ENCODE measurements at places on chromosomes 5 and 9. TPM values are rescaled to one million over a fixed set of nuclear protein-coding genes. Genes with fewer than 3 reads are reported as not detected.

Gene INSYN2B
- 1.5 TPM for total RNA-seq

GRCh38 chr5:11390291-11390767 lies 513.9 kb downstream of the CTNND2 start:
- H3K36me3 ChIP-seq: no peaks in the 10 kb centered on the region
- H3K4me3 ChIP-seq: no peak overlapping the region
- H3K4me1 ChIP-seq: peaks cover 16% of the 10 kb centered on the region
- DNase-seq: peak; percentile 88
- H3K27ac ChIP-seq: no peak overlapping the region
- peaks cover 43% of the 10 kb centered on the region for H3K27me3 ChIP-seq

GRCh38 chr5:149518620-149519019 lies 32.6 kb downstream of the CSNK1A1 start:
- DNase-seq: no peak
- H3K4me3 ChIP-seq: no peak overlapping the region
- H3K27me3 ChIP-seq: no peaks in the 10 kb centered on the region
- peaks cover 33% of the 10 kb centered on the region for H3K4me1 ChIP-seq
- no peak overlapping the region for H3K27ac ChIP-seq

DNA sequence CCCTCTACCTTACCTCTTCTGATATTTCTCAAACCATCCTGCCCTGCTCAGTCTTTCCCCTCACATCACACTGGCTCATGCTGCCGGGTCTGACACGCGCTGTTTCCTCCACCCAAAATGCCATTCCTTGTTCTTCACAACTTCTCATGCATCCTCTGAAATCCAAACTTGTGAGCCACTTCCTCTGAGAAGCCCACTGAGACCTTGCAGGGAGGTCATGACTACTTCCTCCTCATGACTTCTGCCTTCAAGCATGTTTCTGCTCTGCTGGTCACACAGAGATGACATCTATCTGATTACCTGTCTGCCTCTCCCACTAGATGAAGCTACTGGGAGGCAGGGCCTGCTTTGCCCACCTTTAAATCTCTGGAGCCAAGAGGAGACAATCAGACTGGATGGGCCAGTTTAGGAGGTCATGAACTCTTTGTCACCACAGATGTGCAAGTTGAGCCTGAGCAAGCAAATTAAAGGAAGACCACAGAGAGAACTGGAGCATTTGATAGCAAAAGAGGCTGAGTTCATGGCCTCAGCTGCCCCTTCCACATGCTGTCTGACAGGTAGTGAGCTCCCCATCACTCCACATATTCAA lies 119.8 kb upstream of the TBC1D2 start:
- DNase-seq: peak; percentile 29
- H3K27ac ChIP-seq: no peak overlapping the region
- H3K4me3 ChIP-seq: no peak overlapping the region
- no peaks in the 10 kb centered on the region for H3K36me3 ChIP-seq
- peaks cover 8% of the 10 kb centered on the region for H3K4me1 ChIP-seq

Gene GABRB2
- not detected for total RNA-seq

Gene IQGAP2
- not detected for total RNA-seq

Gene PCDHA12
- 8.2 TPM for total RNA-seq

DNA sequence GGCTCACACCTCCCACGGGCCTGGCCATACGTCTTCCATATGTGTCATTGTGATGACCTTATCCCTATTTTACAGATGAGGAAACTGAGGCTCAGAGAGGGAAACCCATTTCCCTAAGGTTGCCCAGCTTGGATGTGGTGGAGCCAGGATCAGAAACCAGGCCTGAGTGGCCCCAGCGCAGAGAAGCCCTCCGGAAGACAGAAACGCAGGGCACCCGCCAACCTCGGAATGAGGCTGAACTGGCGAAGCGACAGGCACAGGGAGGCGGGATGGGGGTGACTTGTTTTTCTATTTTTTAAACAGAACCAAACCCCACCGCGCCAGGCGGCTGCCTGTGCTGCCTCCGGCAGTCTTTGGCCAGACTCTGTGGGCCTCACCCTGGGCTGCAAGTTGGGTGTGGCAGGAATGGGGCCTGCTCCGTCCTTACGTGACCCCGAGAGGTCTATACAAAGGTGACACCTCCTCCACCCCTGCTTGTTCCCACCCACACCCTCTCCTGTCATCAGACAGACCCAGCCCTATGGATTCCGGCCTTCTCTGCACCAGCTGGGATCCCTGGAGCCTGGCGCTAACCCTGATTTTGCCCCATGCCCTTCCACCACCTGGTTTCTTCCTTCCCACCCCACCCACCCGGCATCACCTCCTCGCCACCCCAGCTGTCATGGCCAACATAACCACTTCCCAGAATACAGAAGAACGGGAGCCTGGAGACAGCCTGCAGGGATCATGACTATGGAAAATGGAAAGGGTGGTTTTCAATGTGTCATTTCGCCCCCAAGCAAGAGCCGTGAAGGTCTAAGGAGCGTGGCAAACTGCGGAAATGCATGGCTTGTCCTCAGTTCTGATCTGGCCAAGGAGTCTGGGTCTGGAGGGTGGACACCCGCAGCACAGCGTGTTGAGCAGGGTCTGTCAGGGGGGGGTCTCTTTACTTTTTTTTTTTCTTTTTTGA lies 23.6 kb downstream of the PLPP7 start:
- no peak overlapping the region for H3K27ac ChIP-seq
- no peak for DNase-seq
- no peaks in the 10 kb centered on the region for H3K27me3 ChIP-seq
- no peaks in the 10 kb centered on the region for H3K36me3 ChIP-seq
- H3K4me1 ChIP-seq: no peaks in the 10 kb centered on the region

Gene DCAF10
- 11.8 TPM for total RNA-seq

Gene ZNF879
- total RNA-seq: not detected

GRCh38 chr9:137943655-137944054 lies 66.1 kb downstream of the CACNA1B start:
- H3K27ac ChIP-seq: no peak overlapping the region
- no peaks in the 10 kb centered on the region for H3K27me3 ChIP-seq
- no peak for DNase-seq
- no peak overlapping the region for H3K4me3 ChIP-seq

- DNase-seq: no peak
- H3K4me1 ChIP-seq: no peaks in the 10 kb centered on the region
- H3K27me3 ChIP-seq: no peaks in the 10 kb centered on the region
Observed at GRCh38 chr9:83382421-83382820, 155.8 kb downstream of the FRMD3 start.

- peak; percentile 57 for DNase-seq
- H3K4me3 ChIP-seq: no peak overlapping the region
- no peaks in the 10 kb centered on the region for H3K4me1 ChIP-seq
- H3K27me3 ChIP-seq: no peaks in the 10 kb centered on the region
Observed at GRCh38 chr9:97954550-97954989, 16.6 kb upstream of the HEMGN start.

GRCh38 chr5:124730381-124730780 lies 16.1 kb downstream of the ZNF608 start:
- no peaks in the 10 kb centered on the region for H3K36me3 ChIP-seq
- no peak overlapping the region for H3K27ac ChIP-seq
- no peak overlapping the region for H3K4me3 ChIP-seq
- no peaks in the 10 kb centered on the region for H3K27me3 ChIP-seq

Gene GDNF
- not detected for total RNA-seq

DNA sequence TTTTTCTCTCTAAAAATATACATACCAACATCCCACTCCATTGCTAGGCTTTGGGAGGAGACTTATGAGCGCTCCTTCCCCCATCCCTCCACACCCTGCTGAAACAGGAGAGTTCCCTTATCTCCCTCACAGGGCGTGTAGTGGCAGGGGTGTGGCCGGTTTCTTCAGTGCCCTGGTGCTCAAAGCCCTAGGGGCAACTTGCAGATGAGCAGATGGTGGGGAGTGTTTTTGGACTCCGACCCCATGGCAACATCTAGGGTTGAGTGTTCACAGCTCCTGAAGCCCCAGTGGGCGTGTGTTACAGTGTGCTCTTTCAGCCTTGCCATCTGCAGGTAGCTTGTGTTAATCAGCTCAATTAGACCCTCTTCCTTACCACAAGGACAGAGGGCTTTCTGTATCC lies 409.5 kb downstream of the MAT2B start:
- no peaks in the 10 kb centered on the region for H3K4me1 ChIP-seq
- no peak overlapping the region for H3K4me3 ChIP-seq
- H3K36me3 ChIP-seq: no peaks in the 10 kb centered on the region
- no peak overlapping the region for H3K27ac ChIP-seq
- no peak for DNase-seq
- no peaks in the 10 kb centered on the region for H3K27me3 ChIP-seq

DNA sequence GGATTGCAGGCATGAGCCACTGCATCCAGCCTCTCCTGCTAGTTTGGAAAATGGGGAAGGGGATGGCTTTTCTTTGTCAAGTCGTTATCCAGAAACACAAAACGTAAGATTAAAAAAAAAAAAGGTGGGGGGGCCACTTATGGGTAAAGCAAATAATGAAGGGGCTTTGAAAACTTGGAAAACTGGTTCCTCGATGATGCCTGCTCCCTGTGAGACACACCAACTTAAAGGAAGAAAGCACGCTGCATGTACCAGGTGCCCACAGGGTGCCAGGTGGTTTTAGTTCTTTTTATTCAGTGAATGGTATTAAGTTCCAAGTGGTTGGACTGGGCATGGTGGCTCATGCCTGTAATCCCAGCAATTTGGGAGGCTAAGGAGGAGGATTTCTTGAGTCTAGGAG lies 170.1 kb downstream of the GOLPH3 start:
- H3K4me3 ChIP-seq: no peak overlapping the region
- H3K36me3 ChIP-seq: no peaks in the 10 kb centered on the region
- H3K27me3 ChIP-seq: no peaks in the 10 kb centered on the region
- H3K27ac ChIP-seq: no peak overlapping the region

Gene OTULINL
- total RNA-seq: 46.4 TPM

Gene FOXI1
- not detected for total RNA-seq

GRCh38 chr9:3865141-3865772 lies 339.5 kb upstream of the RFX3 start:
- peak; percentile 21 for DNase-seq
- H3K4me1 ChIP-seq: peaks cover 20% of the 10 kb centered on the region
- H3K27me3 ChIP-seq: no peaks in the 10 kb centered on the region

Gene TLX3
- total RNA-seq: not detected

Gene SLC34A3
- total RNA-seq: 1.0 TPM

- no peaks in the 10 kb centered on the region for H3K36me3 ChIP-seq
- DNase-seq: no peak
- peaks cover 35% of the 10 kb centered on the region for H3K4me1 ChIP-seq
- H3K27me3 ChIP-seq: no peaks in the 10 kb centered on the region
- H3K27ac ChIP-seq: no peak overlapping the region
Observed at GRCh38 chr5:27312291-27312893, 274.0 kb upstream of the CDH9 start.

GRCh38 chr5:181187500-181188213 lies 17.3 kb downstream of the TRIM7 start:
- peak overlapping the region; percentile 89 for H3K4me3 ChIP-seq
- H3K4me1 ChIP-seq: peaks cover 14% of the 10 kb centered on the region
- no peaks in the 10 kb centered on the region for H3K27me3 ChIP-seq
- peak overlapping the region; percentile 51 for H3K27ac ChIP-seq
- H3K36me3 ChIP-seq: no peaks in the 10 kb centered on the region

Gene TNFSF8
- total RNA-seq: not detected

Gene SLC46A2
- total RNA-seq: not detected

Gene TAF9
- 61.6 TPM for total RNA-seq

Gene C9orf50
- not detected for total RNA-seq

DNA sequence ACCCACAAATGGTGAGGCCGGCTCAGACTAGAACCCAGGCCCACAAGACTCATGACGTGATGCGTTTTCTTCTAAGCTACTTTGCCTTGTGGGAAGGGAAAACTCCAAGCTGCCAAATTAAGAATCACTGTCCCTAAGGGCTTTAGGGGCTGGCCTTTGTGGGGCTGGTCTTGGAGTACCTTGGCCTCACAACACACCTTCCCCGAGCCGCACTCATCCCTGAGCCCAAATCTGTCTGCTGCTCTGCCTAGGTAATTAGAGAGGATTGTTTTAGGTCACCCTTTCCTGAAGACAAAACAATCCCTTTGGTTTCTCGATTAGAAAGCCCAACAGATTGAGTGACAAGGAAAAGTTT lies 137.3 kb downstream of the SEMA6A start:
- no peak overlapping the region for H3K4me3 ChIP-seq
- no peak overlapping the region for H3K27ac ChIP-seq
- no peaks in the 10 kb centered on the region for H3K36me3 ChIP-seq
- peaks cover 12% of the 10 kb centered on the region for H3K4me1 ChIP-seq

Gene SLCO4C1
- total RNA-seq: not detected

DNA sequence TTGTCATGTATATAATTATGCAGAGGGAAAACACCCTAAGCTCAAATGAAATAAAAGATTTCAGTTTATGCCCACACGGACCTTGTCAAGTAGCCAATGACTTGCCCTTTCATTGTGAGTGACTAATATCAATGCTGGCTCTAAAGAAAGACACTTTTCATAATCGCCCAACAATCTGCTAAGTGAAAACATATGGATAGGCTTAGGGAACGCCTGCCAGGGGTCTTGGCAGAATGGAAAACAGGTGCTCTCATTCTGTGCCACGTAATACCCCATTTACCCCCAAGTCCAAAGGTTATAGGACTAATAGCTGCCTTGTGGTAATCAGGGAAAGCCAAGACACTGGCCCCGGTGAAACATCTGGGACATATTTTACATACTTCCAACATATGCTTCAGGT lies 157.7 kb downstream of the SLF1 start:
- no peaks in the 10 kb centered on the region for H3K27me3 ChIP-seq
- H3K4me3 ChIP-seq: no peak overlapping the region
- no peak overlapping the region for H3K27ac ChIP-seq
- H3K36me3 ChIP-seq: no peaks in the 10 kb centered on the region
- DNase-seq: no peak

DNA sequence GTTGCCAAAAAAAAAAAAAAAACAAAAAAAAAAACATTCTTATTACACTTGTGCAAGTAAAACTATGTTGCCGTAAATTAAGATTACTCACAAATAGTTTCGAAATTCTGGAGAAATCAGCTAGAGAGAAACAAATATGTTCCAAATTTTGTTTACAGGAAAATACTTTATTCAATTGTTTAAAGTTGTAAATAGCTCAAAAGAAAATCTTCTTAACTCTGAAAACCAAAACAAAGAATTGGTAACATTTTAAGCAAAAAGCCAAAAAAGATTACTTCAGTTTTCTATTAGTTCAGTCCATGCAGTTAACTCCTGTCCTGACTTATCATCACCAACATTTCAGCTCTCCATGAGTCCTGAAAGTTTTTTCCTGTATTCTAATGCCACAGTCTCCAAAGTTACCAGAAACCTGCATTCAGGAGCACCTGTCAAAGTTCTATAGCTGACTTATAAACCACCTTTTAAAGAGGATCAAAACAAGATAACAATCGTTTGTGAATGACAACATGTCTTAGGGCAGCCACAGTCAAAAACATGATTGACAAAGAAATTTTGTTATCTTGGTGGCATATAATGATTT lies 194.1 kb downstream of the RANBP17 start:
- no peak overlapping the region for H3K27ac ChIP-seq
- H3K4me1 ChIP-seq: no peaks in the 10 kb centered on the region
- DNase-seq: no peak
- H3K27me3 ChIP-seq: no peaks in the 10 kb centered on the region

Measured in PC-3 (cell line).